ENCODE measurements at places on chromosomes 3 and 15.
A peak's percentile ranks its signal among the peaks of the same experiment; 100 is the strongest.

- DNase-seq, result peak; percentile 34
These were observed 432 bp upstream of the LPP start for GRCh38 chr3:188153437-188154013.

DNA sequence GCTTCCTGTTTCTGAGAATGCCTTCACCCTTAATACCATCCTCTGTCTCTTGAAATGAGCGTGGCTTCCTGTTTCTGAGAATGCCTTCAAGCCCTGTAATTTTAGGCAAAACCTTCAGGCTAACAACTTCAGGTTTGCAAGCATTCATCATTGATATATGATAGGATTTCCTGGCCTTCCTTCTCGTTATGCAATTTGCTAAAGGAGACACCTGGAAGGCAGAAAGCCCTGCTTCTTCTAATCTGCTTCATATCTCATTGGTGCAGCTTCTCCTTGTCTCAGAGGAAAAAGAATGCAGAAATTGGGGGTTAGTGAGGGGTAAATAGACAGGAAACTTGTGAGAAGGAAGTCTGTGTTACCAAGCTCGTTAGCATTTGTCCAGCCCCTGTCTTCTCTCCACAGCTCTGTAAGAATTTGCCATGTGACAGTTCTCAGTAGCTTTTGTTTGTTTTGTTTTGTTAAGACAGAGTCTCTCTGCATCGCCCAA, 7.3 kb downstream of the ARL6IP5 start:
- DNase-seq, result no peak

DNA sequence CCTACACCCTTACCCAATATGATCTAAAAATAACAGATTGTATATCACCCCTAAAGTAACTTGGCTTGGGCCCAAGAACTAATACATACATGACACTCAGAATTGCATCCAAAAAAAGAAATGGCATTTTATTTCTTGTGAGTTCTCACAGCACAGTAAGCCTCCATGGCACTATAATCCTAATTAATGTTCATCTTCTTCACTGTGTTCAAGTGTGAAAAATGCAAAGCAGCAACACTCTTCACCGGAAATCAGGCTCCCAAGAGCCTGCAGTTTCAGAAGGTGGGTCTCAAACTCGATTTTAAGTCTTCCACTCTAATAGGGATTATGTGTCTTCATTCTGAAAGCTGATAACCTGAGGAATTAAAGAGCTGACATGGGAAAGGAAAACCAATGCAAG, 142.8 kb upstream of the TSC22D2 start:
- no peak for DNase-seq

DNA sequence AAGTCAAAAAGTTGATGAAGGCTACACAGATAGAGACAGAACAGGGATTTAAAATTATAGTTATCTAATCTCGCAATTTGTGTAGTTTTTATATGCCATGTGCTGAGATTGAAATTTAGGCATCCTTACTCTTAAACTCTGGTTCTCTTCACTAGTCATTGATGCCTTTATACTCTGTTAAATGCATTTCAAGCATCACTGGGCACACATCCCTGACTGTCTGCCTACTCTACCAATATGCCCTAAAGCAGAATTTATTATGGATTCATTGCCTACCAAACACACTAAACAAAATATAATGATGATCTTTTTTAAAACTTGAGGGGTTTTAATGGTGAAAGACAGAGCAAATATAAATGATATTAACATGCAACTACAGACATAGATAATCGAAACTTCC, 10.3 kb upstream of the ALCAM start:
- DNase-seq, result no peak

DNA sequence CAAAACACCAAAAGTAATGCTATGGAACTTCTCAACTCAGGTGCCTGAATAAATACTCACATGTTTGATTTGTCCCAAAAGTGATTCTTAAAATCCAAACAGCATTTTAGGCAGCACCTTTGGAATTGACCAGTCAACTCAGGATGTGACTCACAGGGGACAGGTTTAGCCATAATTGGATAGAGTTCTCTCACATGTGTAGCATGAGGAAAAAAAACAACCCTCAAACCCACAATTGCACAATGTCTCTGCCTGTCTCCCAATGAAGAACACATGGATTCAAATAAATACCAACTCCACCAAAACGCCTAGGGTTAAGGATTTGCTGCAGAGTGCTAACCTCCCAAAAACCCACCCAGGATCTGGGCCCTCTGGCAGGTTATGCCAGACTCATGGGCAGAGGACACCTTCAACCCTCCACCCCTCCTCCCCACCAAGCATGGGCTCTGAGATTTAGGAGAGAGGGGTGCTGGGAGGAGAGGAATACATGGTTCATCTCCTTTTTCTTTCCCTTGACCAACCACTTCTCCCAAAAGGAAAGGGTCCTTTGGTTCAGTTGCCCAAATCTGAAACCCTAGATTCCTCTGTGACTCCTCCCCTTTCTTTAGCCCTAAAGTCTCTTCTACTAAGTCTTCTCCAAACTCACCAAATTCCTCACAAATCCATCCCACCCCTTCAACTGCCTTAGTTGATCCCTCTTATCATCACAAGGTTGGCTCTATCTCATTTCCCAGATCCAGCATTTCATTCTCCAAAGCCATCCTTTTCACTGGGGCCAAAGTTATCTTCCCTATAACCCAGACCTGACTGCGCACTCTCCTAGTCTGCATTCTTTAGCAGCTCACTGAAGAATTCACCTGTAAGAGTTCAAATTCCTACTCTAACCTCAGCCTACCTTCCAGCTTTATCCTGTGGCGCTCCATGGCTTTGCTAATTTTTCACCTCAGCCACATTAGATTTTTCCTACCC, 7.7 kb downstream of the RYK start:
- no peak for DNase-seq

DNA sequence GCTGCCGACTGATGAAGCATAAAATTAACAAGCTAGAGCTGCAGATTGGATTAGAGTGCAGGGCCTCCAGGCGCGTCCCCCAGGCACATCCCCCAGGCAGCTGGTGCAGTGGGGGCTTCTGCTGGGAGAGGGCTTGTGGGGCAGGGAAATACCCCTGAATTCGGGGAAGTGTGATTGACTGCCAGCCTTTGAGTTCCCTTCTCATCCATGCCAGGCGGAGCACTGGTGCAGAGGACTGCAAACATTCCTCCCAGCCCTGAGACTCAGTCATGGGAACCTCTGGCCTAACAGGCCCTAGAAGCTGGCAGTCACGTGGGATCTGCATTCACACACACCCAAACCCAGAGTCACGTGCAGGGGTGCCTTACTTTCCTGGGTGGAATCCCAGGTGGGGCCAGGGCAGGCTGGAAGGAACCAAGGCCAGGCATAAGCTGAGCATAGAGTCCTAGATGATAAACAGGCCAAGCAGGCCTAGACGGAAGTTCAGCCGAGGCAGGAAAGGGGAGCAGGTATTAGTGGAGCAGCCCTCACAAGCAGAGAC, 46.2 kb upstream of the SEC22A start:
- DNase-seq, result no peak

GRCh38 chr3:64360280-64360679, 135.0 kb upstream of the PRICKLE2 start:
- no peak for DNase-seq

GRCh38 chr15:101455291-101456025, 34.0 kb downstream of the PCSK6 start:
- DNase-seq, result no peak

DNA sequence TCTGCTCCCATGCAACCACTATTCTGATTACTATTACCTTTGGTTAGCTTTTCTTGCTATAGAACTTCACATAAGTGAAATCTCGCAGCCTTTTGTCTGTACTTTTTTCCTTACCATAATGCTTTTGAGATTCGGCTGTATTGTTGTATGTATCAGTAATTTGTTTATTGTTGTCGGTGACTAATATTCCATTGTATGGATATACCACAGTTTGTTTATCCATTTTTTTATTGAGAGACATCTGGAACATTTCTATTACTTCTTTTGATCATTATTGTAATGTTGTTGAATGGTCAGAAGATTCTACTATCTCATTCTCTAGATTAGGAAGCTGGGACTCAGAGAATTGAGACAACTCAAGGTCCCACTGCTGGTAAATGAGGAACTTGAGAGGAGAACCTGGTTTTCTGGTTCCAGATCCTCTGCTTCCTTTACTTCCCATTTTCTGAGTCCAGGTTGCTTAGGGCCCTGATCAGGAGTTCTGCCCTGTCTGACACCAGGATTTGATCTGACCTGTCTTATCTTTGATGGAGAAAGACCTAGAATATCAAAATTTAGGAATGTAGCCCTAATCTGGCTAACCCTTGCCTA, 18.2 kb upstream of the SPTSSB start:
- no peak for DNase-seq

GRCh38 chr3:48187579-48188265, 495 bp downstream of the CDC25A start:
- no peak for DNase-seq

GRCh38 chr3:108393128-108393900, 97.0 kb downstream of the HHLA2 start:
- DNase-seq, result no peak

DNA sequence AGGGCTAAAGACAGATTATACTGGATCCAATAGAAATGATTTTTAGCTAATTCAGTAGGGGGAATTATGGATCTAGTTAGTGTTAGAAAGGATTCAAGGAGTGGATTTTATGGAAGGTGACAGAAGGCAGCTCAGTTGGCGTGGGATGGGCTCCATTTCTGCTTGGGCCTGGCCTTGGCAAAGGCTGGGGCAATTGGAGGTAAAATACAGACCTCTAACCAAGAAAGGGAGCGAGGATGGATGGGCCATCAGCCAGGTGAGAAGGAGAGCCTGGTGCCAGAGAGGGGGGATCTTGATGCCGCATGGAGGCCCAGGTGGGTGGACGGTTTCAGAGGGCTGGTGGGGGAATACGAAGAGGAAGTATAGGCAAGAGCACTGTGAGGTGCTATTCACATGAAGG, 40.7 kb upstream of the TRA2B start:
- no peak for DNase-seq

- no peak for DNase-seq
These were observed 1.9 kb downstream of the SYN2 start for GRCh38 chr3:12005951-12006625.

DNA sequence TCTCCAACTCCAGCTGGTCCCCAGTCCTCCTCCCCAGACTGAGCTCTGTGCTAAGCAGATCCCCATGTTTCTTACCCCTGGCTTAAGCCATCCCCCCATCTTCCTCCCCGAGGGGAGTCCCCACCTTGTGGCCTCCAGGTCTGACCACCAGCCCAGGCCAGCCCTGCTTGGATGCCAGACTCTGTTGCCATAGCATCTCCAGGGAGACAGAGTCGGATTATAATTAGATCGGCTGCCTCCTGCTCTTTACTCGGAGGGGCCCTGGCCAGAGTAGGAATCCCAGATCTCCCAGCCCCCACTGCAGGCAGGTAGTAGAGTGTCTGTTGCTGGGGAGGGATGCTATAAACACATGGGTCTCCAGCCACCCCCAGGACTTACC, 2.4 kb downstream of the KLHDC8B start:
- no peak for DNase-seq

- DNase-seq, result no peak
These were observed 5.9 kb downstream of the C3orf22 start for GRCh38 chr3:126552688-126553283.

DNA sequence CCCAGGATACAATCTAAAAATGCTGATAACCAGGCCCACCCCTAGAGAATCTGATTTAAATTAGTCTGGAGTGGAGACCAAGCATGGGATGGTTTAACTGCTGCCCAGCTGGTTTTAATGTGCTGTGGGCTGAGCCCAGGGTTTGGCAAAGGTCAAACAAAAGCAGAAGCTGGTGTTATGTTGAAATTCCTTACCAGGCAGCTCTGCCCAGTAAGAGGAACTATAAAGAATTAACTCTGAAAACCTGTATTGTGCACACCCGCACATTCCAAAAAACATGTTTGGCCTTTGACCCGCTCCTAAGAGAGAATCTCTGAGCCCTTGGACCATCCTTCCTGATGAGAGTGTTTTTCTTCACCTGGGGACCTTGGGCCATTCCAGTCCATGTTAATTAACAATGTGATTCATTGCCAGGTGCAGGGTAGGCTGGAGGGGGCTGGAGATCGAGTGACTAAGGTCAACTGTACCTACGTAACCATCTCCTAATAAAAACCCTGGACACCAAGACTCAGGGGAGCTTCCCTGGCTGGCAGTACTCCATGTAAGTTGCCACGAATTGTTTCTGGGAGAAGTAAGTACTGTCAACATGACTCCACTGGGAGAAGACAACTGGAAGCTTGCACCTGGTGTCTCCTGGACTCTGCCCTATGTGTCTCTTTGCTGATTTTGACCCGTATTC, 10.9 kb downstream of the CCDC13 start:
- DNase-seq, result no peak

DNA sequence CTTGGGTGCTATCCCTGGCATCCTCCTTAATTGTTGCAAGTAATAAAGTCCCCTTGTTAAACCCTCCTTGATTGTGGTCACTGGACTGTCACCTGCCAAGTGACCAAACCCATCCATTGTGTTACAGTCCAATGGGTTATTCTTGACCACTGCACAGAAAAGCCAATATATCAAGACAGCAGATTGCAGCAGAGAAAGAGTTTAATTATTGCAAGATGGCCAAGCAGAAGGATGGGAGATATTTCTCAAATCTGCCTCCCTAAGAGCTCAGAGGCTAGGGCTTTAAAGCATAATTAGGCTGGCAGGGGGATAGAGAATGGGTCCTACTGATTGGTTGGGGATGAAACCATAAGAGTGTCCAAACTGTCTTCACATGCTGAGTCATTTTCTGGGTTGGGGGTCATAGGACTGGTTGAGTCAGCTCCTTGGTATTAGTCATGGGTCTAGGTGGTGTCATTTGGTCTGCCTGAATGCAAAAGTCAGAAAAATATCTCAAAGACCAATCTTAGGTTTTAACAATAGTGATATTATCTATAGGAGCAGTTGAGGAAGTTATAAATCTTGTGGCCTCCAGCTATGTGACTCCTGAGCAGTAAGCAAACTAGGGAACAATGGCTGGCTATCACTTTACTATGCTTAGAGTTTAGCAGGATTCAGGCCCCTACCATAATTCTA, 19.1 kb upstream of the XYLB start:
- no peak for DNase-seq

- peak; percentile 12 for DNase-seq
These were observed 775 bp downstream of the C3orf33 start for GRCh38 chr3:155805204-155805801.

GRCh38 chr3:119652306-119653033, 7.9 kb downstream of the POPDC2 start:
- DNase-seq, result no peak

GRCh38 chr3:53657651-53658050, 163.2 kb downstream of the CACNA1D start:
- no peak for DNase-seq

DNA sequence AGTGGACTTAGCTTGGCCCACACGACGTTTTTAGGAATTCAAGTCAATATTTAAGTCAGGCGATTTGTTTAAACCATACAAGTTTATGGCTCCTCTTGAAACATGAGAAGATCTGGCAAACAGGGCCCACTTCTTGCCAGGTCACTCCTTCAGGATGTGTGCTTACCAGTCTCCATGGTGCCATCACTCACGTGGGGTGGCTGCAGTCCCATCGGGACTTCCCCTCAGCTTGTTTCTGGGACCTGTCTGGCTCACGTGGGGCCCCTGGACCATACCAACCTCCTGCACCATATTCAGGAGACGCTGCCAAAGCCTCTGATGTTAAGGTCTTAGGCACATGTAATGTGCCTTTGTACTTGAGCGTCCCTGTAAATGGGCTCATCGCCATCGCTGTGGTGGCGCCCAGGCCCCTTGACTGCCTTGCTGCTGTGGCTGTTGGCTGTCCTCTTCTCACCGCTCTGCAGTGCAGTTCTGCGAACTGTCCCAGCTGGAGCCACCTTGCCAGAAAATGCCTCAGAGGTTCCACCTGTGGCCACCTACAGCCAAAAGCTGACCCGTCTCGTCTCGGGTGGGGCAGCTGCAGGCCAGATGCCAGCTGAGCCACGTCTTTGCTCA, 8.9 kb downstream of the MCM2 start:
- no peak for DNase-seq

GRCh38 chr3:9099702-9100512, 136.6 kb upstream of the RAD18 start:
- no peak for DNase-seq
